ENCODE measurements at places on chromosomes 16 and 17.
A peak's percentile ranks its signal among the peaks of the same experiment; 100 is the strongest.

- DNase-seq, result peak; percentile 88
Measured at GRCh38 chr17:39927101-39927928, at the start of the genes LRRC3C and ORMDL3. LRRC3C (plus strand) TSS chr17:39927732; CDS start chr17:39941524, 13,792 bp downstream. ORMDL3 (minus strand) TSS chr17:39927601; CDS start chr17:39924203, 3,398 bp downstream.

DNA sequence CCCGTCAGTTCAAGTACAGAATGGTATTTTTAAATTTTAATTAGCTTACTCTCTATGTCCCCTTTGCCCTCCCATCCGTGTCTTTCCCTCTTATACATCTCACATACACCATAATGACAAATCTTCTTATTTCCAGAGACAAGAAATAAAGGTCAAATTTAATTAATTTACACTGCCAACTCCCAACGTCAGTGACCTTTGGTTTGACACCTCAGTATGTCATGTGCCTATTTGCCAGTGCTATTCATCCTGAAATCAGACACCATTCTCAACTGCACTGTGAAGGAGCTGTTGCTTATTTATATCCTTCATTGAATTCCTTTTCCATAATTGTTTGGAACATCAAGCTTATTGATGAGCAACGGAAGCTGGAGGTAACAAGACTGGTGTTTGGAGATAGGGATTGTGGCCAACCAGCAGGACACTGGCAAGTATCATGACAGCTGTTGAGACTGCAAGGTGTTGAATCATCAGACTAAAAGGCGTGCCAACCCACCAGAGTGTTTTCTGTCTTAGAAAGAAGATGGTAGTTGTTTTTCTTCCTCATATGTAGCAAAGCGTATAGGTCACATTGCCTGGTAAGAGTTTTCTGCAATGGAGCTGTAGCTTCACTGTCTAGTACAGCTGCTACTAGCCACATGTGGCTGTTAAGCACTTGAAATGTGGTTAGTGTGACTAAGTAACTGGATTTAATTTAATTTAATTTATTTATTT is 12.5 kb downstream of the CALCOCO2 start:
- DNase-seq, result no peak

DNA sequence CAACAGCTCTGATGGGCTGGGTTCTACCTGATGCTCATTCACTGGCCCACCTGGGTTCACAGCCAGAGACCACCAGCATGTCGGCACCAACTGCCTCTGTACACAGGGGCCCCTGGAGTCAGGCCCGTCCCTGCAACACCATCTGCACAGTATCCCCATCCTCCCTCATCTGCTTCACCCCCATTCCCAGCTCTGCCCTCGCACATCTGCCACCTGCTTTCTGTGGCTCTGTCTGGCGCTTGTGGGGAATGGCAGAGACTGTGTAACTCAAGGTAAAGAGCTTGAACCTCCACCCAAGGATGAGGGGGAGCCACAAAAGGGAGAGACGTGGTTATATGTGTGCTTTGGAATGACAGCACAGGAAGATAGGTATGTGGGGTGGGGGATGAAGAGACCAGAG is 27.2 kb downstream of the SMPD3 start:
- no peak for DNase-seq

- DNase-seq, result no peak
Measured at GRCh38 chr16:49342336-49343265, 31.0 kb upstream of the C16orf78 start.

DNA sequence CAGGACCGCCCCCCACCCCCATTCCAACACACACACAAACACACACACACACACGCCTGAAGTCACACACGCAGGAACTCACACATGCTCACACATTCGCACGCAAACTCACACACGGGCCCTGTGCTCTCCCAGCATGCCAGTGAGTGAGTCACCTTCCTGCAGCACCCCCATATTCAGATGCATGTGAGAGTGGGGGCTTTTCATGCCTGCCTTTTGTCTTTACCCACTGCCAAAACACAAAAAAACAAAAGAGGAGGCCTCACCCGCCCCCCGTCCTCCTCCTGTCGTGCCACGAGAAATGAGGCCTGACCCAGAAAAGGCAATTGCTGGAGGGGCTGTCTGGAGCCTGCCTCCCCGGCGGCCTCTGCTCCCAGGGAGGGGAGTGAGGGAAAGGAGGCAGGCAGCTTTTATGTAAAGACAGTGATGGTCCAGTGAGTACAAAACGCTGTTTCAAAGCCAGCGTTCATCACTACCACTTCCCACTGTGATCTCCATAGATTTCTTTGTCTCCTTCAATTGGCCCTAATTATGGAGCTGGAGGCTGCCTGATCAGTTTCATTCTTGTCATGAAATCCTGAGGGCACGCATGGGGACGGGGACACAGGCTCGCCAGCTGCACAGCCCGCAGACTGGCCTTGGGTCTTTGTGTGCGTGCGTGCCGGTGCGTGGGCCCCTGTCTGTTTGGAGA is 29.5 kb upstream of the GSE1 start:
- peak; percentile 32 for DNase-seq

- DNase-seq, result no peak
Measured at GRCh38 chr17:21373036-21373435, 3.1 kb upstream of the KCNJ12 start.

DNA sequence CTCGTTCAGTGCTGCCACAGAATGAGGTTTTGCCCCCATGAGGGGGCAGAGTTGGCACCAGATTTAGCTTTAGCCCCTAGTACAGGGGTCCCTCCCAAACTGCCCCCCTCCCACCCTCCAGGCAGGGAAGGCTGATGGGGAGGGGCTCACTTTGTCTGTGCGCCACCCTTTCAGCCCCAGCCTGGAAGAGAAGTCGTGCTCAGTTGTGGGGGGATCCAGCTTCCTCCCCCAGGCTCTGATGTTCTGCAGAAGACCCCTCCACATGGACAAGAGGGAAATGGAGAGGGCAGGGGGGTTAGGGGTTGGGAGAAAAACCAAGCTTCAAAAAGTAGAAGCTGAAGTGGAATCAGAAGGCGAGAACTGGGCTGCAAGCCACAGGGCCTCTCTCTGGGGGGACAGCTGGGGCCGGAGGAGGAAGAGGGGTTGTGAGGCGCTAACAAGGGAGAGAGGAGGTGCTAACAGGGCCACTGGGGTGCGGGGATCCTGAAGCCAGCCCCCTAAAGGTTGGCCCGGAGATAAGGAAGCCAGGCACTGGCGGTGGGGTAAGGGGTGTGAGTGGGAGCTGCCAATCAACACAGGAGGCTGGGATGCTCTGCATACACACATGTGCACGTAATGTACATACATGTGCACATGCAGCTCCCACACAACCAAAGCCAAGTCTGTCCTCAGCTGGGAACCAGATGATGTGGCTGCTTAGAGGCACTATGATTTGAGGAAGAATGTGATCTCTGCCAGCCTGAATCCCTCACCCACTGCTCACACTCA is 7.0 kb upstream of the TMEM92 start:
- no peak for DNase-seq

- no peak for DNase-seq
Measured at GRCh38 chr16:49631187-49632041, 224.5 kb downstream of the ZNF423 start.

DNA sequence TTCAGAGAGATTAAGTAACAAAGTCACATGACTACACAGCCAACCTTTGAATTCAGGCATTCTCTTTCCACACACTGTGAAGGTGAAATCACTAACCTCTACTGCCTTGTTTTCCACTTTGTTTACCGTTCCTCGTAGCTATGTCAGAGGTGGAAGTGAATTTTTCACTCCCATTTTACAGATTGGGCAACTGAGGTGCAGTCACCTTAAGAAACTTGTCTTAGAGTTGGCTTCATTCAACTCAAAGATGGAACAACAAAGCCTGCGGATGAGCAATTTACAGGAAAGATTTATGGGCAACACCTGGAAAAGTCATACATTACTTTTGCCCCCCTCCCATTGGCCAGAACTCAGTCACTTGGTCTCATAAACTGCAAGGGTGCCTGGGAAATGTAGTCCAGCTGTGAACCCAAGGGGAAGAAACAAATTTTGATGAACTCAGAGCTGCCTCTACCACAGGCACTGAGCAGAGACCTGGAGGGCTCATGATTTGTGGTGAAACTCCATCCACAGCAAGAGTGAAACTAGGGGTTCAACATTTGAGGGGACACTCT is 784.6 kb upstream of the EEF2KMT start:
- no peak for DNase-seq

GRCh38 chr17:30805944-30806456 is 18.5 kb downstream of the CRLF3 start:
- no peak for DNase-seq

DNA sequence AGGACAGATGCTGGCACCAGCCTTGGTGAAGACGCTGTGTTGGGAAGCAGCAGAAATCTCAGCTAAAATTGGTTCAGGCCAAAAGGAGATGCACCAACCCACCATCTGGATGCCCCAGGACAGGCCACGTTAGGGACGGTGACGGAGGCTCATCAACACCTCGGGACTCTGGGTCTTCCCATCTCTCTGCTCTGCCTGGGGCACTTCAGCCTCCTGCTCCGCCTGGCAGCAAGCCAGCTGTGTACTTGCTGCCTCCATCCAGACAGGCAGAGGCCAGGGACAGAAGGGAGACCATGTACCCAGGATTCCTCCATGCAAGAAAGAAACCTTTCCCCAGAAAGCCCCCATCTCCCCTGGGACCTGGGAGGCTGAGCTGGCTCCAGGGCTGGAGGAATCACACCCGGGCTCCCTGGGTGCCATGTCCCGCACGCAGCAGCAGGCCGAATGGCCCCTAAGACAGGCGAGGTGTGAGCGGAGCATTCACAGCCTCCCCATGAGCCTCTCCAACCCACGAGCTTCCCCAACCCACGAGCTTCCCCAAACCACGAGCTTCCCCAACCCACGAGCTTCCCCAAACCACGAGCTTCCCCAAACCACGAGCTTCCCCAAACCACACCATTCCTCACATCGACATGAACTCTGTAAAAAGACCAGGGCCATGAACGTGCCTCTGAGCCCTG is 274.5 kb downstream of the C16orf95 start:
- DNase-seq, result no peak

GRCh38 chr16:12054396-12054795 is 77.9 kb downstream of the SNX29 start:
- DNase-seq, result no peak

GRCh38 chr17:29393436-29393835 is 3.3 kb downstream of the TAOK1 start:
- no peak for DNase-seq

DNA sequence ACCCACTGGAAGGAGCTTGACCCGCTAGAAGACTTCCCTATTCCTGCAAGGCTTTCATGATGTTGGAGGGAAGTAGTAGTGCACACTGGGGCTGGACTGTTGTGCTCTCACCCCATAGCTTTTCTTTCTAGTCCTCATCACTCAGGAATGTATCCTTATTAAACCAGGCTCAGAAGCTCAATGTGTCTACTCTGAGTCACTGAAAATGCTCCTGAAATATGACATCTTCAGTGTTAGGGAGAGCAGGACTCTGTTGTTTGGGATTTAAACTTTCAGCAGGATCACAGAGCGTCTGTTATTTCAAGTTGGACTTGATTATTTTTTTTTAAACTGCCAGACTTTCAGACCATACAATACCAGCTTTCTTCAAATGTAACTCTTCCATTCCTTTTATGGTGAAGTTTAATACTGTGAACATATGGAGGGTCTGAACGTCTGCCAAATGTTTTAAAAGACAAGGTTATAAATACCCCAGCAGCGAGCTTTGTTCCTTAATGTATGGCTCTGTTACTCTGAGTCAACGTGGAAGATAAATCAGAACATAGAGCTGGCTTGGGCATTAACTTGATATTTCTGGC is 257.5 kb downstream of the CDH11 start:
- DNase-seq, result peak; percentile 42

DNA sequence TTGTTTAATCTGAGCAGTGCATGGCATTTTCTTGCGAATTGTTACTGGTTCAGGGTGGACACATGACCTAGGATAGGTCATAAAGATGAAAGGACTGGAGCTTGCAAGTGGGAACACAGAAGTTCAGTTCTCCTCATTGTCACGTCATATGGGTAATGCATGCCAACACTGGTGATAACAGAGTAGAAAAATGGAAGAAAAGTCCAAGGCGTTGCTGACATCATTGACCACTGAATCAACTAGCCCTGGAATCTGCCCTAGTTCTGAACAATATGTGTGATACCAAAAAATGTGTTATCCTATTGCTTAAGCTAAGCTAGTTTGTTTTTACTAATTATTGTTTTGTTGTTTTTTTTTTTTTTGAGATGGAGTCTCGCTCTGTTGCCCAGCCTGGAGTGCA is 234.2 kb upstream of the MAF start:
- no peak for DNase-seq

GRCh38 chr16:85673529-85674417 is 15.0 kb downstream of the GINS2 start:
- no peak for DNase-seq

- peak; percentile 73 for DNase-seq
Measured at GRCh38 chr17:70144260-70144846, 25.0 kb upstream of the KCNJ2 start.

- DNase-seq, result no peak
Measured at GRCh38 chr17:46202424-46202823, 9.2 kb upstream of the KANSL1 start.

GRCh38 chr17:53626286-53626685 is 196.4 kb upstream of the KIF2B start:
- no peak for DNase-seq

Data from pons (tissue), 1 donor.